ENCODE measurements at places on chromosomes 16 and 17.

- DNase-seq = no peak
Observed at GRCh38 chr16:87284183-87284582, 33.0 kb downstream of the C16orf95 start.

DNA sequence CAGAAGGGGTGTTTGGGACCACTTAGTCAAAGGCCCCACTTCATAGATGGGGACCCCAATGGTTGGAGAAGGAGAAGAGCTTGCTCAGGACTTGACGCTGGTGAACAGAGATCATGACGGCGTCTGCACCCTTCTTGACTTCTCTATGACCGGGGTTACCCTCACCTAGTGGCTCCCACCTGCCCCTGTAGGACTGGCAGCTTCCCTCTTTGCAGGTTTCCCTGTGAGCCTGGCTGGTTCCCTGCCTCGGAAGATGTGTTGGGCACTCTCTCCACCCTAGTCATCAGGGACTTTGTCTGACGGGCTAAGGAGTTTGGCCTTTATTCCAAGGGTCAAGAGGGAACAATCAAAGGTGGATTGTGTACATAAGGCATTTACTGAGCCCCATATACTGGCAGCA, 22.7 kb downstream of the TBX4 start:
- no peak for DNase-seq

DNA sequence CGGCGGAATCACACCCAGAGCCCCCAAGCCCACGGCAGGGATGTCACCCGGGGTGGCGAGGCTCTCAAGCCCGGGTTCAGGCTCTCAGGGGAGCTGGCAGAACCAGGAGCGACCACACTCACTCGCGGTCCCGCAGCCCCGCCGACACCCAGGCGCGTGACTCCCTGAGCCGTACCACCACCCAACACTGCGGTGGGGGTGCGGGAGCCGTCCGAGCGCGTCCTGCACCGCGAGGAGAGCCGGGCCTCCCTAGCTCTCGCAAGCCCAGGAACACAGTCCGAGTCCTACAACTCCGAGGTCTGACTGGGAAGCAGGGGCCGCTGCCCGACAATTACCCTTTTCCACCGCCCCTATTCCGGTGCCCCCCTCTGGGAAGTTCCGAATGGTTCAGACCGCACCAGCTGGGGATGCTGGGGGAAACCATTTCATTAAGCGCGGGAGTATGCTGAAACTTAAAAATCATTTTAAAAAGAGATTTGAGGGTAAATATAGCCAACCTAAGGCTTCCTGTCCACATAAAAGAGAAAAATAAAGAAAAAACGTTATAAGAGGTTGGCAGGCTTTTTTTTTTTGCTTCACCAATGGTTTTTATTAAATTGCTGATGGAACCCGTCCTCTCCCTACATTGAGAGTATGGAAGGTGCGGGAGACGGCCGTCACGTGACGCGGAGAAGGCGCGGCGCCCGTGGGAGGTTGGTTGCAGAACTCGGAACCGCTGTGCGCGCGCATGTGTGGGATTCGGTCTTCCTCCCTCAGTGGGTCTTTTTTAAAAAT, at the start of gene FLCN:
FLCN (minus strand) TSS at position 143 of the 774 bp plus-strand sequence. CDS start 9,031 bp downstream, outside the sequence.
- DNase-seq = peak; percentile 76

DNA sequence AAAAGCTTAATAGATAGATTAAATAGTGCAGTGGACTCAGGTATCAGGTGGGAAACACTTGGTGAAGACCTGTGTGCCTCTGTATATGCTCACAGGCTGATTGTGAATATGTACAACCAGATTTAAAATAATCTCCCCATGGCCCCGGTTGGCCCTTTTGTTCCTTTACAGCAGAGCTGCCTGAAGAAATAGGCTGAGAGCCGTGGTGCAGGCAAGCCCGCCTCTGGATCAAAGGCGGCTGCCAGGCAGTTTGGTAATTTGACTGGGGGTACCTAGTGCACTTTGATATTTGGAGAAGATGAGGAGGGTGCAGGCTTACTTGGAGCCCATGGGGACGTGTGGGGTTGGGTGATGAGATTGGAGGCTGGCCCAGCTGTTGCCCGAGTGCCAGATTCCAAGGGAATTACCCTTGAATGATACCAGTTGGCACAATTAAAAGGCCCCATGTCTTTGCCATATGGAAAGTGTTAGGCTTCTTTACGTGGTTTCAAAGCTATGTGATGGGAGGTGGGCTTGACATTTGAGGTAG, 5.0 kb downstream of the NKD1 start:
- no peak for DNase-seq

DNA sequence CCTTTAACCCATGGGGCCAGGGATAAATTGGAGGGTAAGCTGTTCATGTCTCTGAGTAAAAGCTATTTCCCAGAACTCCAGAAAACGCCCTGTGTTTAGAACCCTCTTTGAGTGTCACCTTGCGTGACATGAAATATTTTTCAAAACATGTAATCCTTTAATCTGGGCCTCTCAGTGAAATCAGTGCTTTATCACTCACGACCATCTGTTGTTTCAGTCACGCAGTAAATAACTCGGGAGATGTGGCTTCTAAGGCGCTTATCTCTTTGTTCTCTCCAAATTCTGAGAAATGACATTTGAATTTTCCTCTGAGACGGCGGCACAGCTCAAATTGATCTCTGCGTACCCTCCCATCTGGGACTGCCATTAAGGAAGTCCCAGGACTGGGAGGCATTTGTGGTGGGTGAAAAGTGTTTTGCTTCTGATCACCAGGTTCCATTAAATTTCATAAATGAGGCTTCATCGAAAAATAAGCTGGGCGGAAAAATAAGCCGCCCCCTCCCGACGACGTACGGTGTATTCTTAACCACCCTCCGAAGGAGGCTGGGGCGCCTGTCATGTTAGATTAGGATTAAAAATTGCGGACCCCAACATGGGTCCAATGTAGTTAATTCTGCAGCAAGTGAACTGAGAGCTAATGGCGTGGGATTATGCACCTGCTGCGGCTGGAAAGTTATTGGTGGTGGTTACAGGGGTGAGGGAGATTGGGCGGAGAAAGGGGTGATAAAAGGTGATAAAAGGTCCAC, 12.7 kb downstream of the WFDC1 start:
- DNase-seq = no peak

DNA sequence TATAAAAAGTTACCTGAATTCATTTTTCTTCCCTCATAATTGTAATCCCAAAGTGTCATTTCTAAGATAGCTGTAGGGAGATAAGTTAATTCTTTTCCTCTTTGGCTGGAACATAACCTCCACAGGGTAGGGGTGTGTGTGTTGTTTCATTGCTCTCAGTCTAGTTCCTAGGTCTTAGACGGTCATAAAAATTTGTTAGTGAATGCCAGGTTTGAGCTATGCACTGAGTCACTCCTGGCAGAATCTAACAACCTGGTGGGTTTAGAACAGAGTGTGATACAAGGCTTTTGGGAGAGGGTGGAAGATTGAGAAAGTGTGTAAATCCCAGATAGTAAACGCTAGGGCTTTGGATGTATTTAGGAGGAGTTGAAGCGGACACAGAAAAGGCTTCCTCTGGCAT, 894 bp upstream of the PHKG2 start:
- DNase-seq = no peak

DNA sequence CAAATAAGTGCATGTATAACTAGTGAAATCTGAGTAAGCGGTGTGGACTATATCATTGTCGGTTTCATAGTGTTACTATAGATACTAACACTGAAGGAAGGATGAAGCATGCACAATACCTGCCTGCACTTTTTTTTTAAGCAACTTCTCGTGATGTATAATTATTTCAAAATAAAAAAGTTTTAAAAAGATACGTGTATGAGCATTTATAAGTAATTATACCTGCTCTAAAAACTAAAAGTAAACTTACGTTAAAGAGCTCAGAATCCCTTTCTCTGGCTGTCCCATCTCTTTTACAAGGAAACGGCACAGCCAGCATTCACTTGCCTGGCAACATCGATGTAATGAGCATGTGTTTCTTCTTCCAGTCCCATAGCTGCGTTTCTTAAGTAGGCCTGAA, 31.3 kb upstream of the ARL6IP1 start:
- DNase-seq = no peak

GRCh38 chr16:68972720-68973119, 129.4 kb downstream of the TANGO6 start:
- DNase-seq = peak; percentile 33

GRCh38 chr16:8611886-8612600, 9.5 kb upstream of the METTL22 start:
- DNase-seq = no peak

GRCh38 chr17:76566988-76567431, 18.6 kb downstream of the ST6GALNAC2 start:
- DNase-seq = no peak

- DNase-seq = no peak
Observed at GRCh38 chr16:21060027-21060510, 90.6 kb downstream of the DNAH3 start.

GRCh38 chr17:5115673-5116651, at the start of gene USP6:
USP6 (plus strand) TSS chr17:5116032; CDS start chr17:5130368, 14,336 bp downstream.
- no peak for DNase-seq

- DNase-seq = no peak
Observed at GRCh38 chr16:28106467-28107215, 43.1 kb upstream of the GSG1L start.

DNA sequence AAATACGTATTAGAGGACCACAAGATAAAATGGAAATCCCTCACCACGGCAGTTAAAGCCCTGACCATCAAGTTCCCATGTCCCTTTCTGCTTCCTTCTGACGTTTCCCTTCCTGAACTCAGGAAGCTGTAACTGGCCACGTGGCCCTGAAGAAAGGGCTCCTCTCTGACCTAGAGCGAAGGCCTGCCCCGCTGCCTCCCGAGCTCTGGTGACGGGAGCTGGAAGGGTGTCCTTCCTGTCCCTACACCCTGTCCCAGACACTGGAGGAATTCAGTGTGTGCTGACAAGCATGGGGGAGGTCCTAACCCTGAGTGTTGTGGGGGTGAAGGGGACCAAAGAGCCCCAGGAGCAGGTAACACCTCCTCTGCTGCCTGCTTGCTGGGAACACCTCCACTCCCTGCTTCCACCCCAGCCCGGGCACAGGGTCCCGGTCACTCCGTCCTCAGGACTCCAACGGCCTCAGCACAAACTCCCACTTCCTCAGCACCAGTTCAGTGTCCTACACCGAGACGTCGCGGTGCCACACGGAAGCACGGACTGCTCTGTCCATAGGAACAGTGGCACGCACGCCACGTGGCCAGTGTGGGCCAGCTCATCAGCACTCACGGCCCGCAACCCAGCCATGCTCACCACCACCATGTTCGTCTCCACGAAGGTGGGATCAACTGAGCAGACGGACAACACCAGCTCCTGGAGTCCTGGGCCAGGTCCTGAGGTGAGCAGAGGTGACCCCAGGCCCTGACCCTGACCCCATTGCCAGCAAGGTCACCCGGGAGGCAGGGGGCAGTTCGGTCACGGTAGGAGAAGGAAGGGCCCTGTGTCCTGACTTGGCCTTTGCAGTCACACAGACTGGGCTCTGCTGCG, 16.9 kb downstream of the TMEM235 start:
- DNase-seq = peak; percentile 3

DNA sequence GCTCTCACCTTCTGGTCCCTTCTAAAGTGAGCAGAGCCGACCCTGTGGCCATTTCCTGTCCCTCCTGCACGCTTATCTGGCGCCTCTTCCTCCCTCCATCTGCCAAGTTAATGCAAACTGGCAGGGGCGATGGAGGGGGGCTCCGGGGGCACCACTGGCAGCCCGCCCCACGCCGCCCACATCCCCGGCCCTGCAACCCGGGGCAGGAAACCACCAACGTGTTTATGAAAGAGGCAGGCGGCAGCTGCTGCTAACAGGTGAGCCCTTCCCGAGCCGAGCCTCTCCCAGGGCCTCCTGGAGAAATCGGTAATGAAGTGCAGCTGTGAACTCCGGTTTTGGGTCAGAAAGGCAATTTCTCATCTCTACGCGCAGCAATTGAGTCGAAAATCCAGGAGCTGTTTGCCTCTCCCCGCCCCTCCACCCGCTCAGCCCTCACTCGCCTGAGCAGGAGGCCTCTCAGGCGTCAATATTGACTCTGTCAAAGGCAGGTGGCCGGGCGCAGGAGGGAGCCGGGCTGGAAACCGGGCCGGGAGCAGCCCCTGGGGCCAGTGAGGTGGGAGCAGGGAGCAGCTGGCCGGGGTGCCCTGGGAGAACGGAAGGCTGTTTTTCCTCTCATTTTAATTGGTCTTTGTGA, 164.4 kb upstream of the GSE1 start:
- peak; percentile 89 for DNase-seq

DNA sequence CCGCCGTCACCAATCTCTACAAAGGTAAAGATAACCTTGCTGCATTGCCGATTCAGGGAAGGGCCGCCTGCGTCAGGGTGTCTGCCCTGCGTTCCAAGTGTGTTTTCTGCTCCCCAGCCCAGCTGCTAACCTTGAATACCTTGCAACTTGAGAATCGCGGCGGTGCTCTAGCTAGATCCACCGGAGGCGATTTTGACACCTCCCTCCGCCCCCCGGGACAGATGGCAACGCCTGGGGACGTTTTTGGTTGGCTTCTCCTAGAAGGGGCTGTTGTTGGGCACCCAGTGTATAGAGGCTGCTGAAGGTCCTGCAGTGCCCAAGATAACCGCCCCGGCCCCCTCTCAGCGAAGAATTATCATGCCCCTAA, 1.5 kb downstream of the HAPSTR1 start:
- DNase-seq = peak; percentile 37

- DNase-seq = peak; percentile 47
Observed at GRCh38 chr16:66961914-66962313, 848 bp downstream of the CES3 start.

DNA sequence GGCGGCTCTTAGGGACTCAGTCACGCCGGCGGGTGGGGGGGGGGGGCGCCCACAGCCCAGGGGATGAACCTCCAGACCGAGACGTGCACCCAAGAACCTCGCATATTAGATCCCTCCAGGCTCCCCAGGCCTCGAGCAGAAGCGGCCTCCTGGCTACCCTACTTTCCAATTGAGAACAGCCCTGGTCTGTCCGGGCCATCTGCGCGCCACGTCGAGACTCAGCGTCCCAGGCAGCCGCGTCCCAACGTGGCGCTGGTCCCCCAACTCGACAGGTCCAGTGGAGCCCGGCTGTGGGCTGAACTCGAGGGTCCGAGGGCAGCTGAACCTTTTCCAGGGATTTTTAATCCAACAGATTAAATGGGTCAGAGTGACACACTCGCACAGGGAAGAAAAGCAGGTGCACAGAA, 2.3 kb upstream of the IRX3 start:
- no peak for DNase-seq

GRCh38 chr16:84735849-84736586, 36.2 kb downstream of the USP10 start:
- DNase-seq = peak; percentile 56

DNA sequence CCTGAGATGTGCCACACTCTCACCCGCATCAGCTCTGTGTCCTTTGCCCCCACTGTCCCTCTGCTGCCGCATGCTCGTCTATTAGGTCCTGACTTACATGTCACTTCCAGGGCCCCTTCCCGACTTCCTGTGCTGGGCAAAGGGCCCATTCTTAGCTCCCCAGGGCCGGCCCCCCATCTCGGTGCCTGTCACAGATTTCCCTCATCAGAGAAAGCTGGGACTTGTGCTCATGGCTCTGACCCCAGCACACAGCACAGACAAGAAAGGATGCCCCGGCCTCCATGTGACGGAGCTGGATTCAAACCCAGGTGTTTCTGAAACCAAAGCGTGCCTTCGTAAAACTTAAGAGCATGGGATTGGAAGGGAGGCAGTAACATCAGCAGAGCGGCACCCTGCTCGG, 5.9 kb upstream of the MAPK7 start:
- DNase-seq = no peak

GRCh38 chr16:21634216-21634615, 18.2 kb downstream of the IGSF6 start:
- DNase-seq = no peak
